NCI-H1048 (cell line): ENCODE measurements at places on chromosomes 6 and 20.

DNA sequence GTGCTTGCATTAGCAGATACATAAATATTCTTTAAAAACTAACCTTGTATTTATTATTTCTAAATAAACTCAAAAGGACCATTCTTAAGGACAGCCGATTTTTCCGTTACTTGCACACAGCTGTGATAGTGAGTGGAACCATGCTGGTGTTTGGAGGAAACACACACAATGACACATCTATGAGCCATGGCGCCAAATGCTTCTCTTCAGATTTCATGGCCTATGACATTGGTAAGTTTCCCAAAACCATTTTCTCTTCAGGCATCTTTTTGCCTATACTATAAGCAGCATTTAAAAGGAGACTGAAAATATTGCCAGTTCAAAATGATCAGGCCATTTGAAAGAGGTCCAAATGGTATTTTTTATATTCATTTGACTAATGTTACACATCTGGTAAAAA, 92.3 kb downstream of the ATRN start:
- DNase-seq = no peak

- DNase-seq = no peak
These were observed 3.8 kb downstream of the TULP4 start for GRCh38 chr6:158316022-158316421.

DNA sequence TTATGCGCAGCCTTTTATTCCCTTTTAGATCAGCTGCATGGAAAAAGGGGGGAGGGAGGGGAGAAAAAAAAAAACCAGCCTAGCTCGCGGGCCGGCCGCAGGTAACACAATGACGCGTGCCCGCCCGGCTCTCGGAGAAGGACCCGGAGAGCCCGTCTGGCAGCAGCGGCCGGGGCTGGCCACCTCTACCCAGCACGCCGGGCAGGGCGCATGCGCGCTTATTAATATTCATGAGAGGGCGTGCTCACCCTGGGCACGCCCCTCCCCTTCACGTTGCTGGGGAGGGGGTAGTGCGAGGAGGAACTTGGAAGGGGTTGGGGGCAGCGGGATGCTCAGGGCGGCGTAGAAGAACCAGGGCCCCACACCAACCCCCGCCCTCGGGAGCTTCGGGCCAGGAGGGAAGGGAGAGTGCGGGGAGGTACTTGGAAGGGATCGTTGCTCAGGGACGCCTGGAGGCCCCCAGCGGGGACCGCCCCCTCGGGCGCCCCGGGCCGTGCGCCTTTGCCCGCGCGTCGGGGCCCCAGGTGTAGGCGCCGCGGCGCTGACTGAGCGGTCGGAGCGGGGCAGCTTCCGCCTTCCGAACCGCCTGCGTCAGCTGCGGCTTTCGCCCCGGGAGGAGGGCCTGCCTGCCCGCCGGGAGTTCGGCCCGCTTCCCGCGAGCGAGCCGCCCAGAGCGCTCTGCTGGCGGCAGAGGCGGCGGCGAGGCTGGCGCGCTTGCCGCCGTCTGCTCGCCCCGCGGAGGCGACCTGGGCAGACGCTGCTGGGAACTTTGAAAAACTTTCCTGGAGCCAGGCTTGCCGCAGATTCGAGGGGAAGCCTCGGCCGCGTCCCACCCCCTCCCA, at the start of gene JAG1:
TSS of gene JAG1 (minus strand) at position 158 of the 842 bp plus-strand sequence. CDS start 469 bp downstream, outside the sequence.
- peak; percentile 76 for DNase-seq

DNA sequence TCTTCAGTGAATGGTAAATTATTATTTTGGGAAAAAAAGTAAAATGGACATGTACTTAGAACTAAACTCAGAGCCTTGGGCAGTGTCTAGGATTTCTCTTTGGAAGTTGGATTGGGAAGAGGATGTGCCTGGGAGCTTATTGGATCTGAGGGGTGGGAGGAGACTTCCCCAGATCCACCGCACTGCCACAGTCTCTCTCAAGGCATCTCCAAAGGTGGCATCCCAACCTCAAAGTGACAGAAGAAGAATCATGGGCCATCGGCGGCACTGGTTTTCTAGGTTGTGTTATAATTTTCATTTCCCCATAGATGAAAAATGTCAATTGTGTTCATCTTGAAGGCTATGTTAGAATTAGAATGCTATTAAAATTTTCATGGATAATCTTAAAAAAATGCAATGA, 66.8 kb upstream of the CD93 start:
- no peak for DNase-seq

DNA sequence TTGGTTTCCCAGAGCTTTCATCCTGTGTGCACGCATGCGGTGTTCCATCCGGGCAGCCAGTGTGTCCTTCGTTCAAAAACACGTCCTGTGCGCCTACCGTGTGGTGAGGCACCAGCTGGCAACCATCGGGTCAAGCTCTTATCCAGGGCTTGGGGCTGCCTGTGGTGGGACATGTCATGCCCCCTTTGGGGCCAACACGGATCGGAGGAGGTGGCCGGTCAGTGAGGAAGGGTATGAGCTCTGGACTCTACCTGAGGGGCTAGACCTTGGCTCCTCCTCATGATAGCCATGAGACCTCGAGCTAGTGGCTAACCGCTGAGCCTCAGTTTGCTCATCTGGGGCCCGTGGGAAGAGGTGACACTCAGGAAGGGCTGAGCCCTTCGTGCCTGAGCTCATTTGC, 158.5 kb upstream of the PMEPA1 start:
- DNase-seq = no peak

DNA sequence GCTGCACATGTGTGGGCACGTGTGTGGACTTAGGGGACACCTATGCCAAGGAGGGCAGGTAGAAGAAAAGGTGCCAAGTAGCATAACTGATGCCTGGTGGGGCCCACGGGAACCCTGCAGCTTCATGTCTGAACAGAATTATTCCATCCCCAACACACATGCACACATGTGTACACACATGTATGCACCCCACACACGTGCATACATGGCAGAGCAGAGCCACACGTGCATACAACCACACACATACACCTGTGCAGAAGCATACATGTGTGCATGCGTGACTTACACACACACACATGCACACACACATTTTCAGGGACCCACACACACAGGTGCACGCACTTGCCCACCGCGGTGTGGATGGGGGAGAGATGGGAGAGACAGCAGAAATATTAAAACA, 51.7 kb upstream of the CHRNA4 start:
- DNase-seq = no peak

- no peak for DNase-seq
These were observed 23.0 kb downstream of the POFUT1 start for GRCh38 chr20:32230707-32231106.

DNA sequence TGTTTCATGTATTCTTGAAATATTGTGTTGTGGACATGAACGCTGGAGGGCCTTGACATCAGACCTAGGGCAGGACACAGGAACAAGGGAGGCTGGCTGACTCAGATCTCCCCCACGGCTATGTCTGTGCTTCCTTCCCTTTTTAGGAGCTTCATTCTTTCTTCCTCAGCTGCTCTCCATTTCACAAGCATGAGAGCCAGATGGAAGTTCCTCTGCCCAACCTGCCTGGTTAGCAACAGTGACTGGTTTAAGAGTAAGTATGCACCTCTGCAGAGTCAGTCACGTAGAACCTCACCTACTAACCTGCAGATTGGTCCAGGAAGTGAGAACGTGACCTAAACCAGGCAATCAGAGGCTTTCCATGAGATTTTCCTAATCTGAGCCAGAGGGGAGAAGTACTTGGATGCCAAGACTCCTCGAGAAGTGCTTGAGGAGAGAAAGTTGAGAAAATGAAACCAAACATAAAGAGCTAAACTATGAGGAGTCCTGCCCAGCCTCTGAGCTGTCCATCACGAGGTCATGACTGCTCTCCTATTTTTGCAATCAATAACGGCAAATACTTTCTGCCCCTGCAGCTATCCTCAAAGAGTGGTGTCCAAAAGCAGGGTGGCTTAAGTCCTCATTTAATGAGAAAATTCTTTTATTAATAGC, 465.2 kb upstream of the CITED2 start:
- no peak for DNase-seq

DNA sequence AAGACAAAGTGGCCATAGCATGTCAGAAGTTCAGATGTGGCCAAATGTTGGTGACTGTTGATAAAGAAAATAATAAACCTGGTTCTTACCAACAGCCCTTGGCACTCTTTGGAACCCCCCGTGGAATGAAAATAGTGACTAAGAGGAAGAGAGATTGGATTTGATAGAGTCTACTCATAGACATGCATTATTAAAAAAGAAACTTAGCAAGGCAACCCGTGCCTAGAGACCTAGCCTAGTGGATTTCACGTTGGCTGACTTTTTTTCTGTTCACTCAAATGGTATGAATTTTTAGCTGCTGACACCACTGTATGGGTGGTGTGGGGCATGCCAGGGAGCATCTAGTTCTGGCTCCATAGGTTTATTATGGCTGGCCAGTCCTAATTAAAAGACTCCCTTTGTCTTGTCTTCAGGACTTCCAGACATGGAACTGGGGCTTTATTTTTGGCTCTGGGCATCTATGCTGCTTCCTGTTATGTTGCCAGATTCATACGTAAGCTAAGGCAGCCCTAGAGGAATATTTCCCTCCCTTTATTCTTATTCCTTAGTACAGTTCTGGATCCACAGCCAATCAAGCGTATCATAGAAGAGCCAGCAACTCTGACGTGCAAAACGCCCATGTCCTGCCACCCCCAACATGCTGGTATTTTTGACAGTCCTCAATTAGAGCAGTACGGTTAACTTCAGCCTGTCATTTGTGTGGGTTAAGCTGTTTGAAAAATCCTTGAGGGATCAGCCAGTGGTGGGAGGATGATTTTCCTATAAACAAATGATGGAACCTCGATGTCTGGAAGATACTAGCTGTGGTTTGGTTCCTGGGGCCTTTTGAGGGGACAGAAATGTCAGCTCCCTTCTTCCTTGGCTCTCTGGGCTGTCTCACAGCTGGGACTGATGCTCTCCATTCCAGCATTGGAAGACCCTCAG, 127.5 kb downstream of the ISM1 start:
- no peak for DNase-seq

DNA sequence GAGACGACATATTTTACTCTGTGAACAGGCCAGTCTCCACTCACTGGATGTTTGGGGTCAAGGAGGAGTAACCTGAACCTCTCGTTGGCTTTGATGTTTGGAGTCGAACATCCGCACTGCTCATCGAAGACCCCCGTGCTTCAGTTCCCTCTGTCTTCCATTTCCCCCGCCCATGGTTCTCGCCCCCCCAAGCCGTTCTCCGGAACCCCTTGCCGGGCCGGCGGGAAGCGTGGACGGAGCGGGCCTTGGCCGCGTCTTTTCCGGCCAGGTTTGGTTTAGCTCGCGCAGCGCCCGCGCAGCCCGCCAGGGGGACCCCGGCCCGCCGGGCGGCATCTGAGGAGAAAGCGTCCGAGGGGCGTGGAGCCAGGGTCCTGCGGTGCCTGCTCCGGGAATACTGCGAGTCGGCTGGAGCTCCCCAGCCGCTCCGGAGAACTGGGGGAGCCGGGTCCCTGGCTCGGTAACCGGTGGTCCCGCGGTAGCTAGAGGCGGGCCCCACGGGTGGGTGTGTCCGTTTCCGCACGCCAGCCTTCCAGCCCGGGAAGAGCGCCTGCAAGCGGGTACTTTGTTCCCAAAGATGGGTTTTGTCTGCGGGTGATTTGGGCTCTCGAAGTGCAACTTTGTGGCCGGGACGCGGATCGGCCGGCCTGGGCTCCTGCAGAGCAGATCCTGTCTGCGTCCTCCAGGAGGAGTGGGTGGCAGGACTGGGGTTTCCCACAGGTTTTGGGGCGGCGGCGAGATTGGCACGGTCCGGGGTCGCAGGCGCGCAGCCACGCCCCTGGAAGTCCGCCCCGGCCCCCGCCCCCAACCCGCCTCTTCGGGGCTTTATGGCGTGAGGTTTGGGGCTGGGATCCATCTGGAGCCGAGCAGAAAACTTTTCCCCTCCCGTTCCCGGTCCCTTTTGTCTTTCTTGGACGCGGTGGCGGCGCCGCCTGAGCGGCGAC, at the start of gene TMEM200A:
TSS of gene TMEM200A (plus strand) at position 852 of the 941 bp plus-strand sequence. CDS start 74,406 bp downstream, outside the sequence.
- DNase-seq = no peak

- DNase-seq = no peak
These were observed 72.2 kb upstream of the SPTLC3 start for GRCh38 chr20:12936524-12936923.
